ENCODE measurements at places on chromosomes 3 and 15.

DNA sequence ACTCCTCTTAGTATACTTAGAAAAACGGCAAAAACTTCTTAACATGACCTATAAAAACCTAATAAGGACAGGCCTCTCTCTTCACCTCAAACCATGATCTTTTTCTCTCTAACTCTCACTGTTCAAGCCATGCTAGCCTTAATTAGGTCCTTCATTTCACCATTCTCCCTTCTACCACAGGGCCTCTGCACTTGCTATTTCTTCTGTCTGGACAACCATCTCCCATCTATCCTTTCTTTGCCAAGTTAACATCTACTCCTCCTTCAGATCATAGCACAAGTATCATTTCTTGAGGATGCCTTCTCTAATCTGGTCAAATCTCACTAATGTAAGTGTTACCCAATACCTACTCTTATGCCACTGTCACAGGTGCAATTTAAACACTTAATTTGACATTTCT, 39.1 kb downstream of the TMCC1 start:
- no peak for DNase-seq

- DNase-seq: no peak
Measured at GRCh38 chr15:70259640-70260508, 162.2 kb upstream of the TLE3 start.

DNA sequence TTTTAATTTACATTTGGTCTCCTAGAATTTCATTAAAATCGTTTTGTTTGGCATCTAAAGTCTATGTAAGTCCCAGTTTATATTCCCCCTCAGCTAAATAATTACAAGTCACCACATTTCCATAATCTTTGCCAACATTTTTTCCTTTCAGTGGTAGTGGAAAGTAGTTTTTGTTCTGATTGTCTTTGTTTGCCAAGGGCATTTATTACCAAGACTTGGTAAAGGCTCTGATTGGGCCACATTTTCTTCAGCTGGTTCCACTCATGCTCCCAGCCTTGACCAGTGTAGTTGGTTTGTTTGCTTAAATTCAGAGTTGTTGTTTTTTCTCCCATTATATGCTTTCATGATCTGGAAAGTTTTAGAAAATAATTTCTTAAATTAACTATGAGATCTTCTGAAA, 153.4 kb upstream of the MME start:
- DNase-seq: no peak

GRCh38 chr3:49124203-49124602, 3.6 kb upstream of the USP19 start:
- no peak for DNase-seq

- no peak for DNase-seq
Measured at GRCh38 chr3:32780071-32780734, 37.6 kb upstream of the TRIM71 start.

- no peak for DNase-seq
Measured at GRCh38 chr15:86571873-86572272, 492.2 kb downstream of the AGBL1 start.

DNA sequence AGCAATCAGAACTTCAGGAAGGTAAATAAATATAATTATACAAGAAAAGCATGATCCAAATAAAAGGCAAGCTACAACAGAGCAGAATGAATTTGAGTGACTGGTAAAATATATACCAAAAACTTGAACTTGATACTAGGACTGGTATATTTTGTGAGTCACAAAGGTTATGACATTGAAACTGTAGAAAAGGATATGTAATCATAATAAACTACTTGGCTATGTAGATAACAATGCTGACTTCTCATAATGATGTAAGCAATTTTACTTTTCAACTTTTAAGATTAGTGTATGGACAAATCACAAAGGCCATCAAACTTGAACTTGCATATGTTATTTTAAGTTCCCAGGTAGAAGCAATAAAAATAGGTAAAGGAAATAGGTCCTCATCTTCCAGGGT, 384.5 kb upstream of the NECTIN3 start:
- no peak for DNase-seq

DNA sequence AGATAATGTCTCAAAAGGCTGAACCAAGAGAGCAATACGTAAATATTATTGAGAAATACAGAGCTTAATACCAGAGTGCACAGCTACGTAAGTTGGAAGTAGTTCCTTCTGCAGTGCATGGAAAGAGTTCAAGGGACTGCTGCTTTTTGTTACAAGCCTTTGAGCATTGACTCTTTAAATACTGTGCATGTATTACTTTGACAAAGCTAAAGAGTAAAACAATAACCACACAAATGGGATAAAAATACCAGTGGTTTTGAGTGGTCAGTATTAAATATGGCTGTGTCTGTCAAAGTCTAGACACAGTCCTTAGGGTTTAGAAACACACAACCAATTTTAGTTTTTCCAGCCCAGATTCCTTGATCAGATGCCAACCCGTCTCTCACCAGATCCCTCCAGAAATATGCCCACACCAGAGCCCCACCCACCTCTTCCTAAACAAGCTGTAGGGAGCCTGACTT, 62.1 kb downstream of the SSR3 start:
- DNase-seq: no peak

GRCh38 chr15:60219866-60220265, 177.9 kb downstream of the ANXA2 start:
- DNase-seq: no peak

DNA sequence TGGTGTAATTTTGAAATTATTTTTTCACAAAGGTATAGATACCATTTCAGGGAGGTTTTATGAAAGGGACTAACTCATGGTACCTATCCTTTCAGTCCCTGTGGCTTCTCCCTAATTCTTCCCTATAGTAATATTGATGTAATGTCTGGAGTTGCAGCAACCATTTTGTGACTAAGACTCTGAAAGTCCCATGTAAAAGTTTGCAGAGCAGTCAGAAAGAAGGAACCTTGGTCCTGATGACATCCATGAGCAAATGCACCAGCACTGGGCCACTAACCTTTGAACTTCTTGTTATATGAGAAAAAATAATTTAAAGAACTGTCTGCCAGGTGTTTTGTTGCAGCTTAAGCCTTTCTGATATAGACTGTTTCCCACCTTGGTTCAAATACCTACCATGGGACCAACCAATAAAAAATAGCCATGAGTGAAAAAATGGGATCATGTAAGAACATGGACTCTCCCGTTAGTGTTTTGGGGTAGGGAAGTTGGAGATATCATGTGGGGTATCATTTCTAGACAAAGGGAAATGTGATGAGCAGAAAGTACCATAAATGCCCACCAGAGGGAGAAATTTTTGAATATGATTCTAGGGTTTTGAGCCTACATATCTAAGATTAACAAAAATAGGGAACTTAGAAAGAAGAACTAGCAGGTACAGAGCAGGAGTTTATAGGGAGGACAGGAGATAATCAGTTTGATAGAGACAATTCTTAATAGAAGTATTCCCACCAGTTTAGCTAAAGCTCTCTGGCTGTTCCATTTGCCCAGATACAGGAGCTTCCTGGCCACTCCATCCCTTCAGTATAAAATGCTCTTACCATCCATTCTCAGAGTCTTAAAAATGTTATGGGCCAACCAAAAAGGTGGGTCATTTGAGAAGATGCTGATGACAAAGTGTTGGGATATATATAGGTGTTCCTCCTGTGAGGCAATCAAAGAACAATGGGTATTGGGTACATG, 3.4 kb upstream of the CPOX start:
- DNase-seq: no peak

GRCh38 chr15:49606594-49606993, 14.0 kb downstream of the FAM227B start:
- DNase-seq: no peak

DNA sequence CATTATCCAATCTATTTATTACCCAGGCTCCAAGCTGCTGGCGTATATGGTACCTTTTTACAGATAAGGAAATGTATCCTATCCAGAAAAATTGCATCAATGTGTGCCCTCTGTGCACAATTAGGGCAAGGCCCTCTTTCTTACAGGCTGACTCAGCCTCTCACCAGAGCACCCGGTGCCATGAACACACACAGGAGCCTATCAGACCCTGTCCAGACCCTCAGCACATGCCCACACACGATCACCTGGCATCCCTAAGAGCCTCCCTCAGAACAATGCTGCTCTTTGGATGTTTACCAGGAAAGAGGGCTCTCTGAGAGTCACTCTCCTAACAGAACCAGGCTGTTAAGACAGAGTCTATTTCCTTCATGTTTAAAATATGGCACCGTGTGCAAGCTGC, 460.0 kb upstream of the TBL1XR1 start:
- no peak for DNase-seq

DNA sequence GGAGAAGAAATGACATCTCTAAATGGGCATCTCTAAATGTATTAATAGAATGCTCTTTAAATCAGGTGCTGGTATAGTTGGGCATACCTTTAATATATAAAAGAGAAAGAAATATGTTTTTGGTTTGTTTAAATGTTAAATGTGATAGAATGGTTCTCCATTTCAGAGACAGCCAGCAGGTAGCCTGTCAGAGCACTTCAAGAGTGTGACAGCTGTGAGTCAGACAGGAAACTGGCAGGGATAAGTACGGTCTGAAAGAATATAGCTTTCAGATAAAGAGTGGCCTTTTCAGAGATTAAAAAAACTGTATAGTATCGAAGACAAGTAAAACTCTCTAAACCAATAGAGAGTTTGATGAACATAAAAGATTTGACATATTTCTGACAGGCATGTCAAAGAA, 654.1 kb downstream of the IGSF11 start:
- no peak for DNase-seq

DNA sequence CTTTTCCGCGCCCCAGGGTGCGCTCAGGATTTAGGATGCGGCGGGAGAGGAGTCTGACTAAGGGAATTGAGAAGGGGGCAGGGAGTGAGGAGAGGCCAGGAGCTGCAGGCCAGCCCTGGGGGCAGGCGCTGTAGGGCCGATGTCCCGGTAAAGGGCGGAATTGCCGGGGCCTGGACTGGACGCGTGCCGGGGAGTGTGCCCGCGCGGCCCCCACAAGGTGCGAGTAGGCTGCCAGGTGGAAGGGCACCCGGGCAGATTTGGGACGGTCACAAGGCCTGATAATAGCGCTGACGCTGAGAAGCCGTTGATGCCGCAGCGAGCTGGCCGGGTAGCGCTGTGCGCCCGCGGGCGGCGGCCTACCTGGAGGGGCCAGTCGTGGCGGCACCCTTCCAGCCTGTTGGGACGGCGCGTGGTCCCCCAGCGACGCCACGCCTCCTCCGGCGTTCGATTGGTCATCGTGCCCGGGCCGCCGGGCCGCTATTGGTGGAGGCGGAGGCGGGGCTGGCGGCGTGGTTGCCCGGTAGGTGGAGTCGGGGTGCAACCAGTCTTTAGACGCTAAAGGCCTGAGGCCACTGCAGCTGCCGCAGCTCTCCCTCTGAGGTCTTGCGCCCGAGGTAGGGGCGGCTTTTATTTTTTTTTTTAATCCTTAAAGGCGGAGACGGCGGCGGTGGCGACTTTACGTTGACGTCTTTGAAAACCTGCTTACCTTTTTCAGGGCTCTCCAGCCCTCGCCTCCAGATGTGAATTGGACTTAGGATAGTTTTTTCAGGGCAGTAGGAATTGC, 903 bp downstream of the SLC25A38 start:
- DNase-seq: peak; percentile 92

GRCh38 chr15:99721104-99721778, 12.0 kb downstream of the LYSMD4 start:
- no peak for DNase-seq

DNA sequence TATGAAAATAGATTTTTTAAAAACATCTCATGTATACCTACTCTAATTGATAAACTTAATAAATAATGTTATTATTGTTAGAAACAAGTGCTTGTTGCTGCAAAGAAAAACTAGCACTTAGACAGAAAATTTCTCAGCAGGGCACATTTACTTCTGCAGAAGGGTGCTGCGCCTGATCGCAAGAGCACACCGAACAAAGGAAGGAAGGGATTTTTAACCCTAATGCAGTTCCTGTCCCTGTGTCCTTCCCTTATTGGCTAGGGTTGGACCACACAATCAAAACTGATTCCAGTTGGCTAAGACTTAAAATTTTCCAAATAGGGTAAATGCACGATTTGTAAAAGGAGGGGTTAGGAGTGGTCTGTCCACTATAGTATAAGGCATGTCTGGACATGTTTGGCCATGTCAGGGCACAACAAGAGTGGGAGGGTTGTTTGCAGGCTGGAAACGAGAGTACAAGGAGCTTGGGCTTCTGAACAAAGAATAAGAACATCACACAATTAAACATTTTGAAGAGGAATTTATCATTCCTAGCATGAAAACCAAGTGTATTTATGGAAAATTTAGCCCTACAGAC, 4.7 kb downstream of the DTWD1 start:
- no peak for DNase-seq

DNA sequence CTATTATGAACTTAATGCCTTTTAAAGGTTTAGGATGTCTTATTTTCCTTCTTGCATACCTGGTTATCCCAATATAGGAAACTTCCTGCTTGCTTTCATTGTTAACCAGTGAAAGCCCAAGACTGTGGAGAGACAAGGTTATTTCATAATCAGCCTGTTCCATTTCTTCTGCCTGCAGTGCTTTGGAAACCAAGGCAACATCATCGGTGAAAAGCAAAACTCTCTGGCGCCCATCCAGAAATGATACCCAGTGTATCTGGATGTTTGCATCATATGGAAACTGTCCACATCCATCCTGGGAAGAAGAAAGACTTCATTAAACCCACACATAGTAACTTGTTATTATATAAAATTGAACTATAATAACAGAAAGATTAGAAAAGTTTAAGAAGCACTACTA, 170.1 kb downstream of the VPS13C start:
- no peak for DNase-seq

GRCh38 chr3:102129760-102130608, 280.7 kb downstream of the NFKBIZ start:
- DNase-seq: no peak

- no peak for DNase-seq
Measured at GRCh38 chr3:10380906-10381305, 60.0 kb upstream of the SEC13 start.

- DNase-seq: no peak
Measured at GRCh38 chr3:20563251-20563650, 377.2 kb upstream of the SGO1 start.

DNA sequence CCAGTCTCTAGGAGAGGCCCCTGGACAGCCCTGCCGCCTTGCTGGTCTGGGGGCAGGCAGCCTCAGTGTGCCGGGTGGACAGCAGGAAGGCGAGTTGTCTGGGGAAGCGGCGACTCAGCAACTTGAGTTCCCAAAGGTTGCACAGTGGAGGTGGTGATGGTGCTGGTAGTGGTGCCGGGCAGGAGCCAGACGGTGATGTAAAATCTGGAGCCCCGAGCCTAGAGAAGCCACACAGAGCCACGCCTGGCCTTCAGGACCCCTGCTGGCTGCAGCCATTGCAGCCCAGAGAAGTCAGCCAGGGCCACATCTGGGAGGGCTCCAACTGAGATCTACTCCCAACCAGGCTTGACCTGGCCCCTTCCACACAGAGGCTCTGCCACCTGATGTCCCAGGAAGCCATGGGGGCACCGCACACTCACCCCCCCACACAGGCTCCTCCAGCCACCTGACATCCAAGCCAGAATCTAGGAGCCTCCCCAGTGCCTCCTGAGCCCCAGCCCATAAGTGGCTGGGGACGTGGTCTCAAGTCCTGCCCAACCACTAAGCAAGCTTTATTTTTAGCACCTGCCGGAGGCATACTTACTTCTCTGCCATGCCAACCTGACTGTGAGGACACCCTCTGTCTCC, 8.8 kb downstream of the C3orf22 start:
- DNase-seq: no peak

Measured in activated gamma-delta T cell treated with anti-CD3 and anti-CD28 coated beads, Interleukin-2, amount 50 U/mL, for 16 hours (primary cell).